Inflammatory macrophage treated with lipopolysaccharide for 1 hour (primary cell): ENCODE measurements at places on chromosomes 11 and 22.

DNA sequence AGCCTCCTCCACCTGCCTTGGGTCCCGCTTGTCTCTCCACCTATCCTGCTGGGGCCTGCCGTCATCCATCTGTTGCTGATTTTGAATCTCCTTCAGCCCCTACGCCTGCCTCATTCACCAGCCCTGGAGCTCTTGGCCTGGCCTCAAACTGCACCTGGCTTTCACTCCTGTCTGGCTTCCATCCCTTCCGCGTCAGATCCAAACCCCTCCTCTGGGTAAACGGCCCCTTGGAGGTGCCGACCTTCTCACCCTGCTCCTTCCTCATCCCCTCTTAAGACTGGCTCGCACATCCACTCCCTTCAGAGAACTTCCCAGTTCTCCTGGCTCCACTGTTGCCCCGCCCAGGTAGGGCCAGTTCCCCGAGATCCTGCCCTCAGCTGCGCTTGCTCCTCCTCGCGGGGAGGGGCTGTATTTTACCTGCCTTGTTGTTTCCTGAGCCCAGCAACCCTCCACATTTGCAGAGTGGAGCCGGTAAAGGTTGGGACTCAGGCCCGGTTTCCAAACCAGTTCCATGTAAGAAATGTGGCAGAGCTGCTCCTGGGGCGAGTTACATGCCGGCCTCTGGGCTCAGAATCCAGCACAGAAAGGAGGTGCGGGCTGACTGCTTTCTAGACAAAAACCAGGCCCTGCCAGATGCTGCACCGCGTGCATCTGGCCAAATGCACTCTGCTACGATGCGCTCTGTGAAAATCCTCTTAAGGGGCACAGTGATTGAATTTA lies 13.9 kb upstream of the SHANK2 start:
- no peak for DNase-seq

GRCh38 chr11:125348674-125349309 lies 147.3 kb downstream of the FEZ1 start:
- DNase-seq, result peak; percentile 5

GRCh38 chr22:36344106-36344827 lies 43.5 kb downstream of the MYH9 start:
- no peak for DNase-seq

DNA sequence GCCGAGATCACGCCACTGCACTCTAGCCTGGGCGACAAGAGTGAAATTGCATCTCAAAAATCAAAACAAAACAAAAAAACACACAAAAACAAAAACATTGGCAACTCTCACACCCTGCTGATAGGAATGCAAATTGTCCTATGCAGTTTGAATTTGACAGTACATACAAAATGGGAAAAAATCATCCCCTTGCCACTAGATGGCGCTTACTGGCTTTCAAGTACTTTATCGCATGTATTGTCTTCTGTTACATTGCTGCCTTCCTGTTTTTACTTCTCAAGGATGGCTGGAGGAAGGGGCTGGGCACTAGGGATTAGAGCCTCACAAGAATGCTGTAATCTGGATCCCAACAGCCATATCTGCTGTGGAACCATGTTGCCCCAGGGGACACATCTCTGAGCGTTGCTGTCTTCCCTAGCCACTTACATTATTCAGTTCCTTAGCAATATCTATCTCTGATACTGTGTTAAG lies 59.4 kb upstream of the A4GALT start:
- DNase-seq, result peak; percentile 90

GRCh38 chr11:8218840-8219239 lies 44.8 kb downstream of the LMO1 start:
- no peak for DNase-seq

DNA sequence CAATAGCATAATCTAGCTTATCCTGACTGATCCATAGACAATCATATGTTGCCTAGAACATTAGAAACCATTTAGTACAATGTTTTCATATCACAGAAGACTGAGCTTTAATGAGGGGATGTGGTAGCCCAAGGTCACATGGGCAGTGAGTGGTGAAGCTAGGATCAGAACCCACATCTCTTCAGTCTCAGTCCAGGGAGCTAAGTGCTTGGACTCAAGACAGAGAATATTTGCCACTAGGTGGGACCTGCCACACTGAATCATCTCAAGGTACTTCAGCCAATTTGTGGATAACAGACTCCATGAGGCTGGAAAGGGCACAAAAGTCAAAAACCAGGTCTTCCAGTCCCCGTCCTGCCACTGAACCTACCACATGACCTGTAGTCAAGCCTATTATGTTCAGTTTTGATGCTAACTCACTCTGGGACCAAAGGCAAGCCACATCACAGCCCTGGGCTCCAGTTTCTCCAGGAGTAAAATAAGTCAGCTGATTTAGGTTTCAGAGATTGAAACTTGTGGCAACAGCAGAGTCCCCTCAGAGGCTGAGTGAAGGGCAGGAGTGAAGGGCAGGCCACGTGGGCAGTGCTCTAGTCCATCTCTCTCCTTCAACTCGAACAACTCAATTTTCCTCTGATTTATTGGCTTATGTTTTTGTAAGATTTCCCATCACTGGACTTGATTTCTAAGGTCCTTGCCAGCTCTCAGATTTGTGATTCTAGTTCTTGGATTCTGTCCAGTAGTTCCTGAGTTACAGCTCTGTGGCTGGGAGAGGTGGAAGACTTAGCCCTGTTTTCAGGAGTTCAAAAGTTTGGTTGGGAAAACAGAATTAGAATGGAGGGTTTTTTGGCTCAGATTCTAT lies 84.6 kb upstream of the PHOX2A start:
- DNase-seq, result no peak

DNA sequence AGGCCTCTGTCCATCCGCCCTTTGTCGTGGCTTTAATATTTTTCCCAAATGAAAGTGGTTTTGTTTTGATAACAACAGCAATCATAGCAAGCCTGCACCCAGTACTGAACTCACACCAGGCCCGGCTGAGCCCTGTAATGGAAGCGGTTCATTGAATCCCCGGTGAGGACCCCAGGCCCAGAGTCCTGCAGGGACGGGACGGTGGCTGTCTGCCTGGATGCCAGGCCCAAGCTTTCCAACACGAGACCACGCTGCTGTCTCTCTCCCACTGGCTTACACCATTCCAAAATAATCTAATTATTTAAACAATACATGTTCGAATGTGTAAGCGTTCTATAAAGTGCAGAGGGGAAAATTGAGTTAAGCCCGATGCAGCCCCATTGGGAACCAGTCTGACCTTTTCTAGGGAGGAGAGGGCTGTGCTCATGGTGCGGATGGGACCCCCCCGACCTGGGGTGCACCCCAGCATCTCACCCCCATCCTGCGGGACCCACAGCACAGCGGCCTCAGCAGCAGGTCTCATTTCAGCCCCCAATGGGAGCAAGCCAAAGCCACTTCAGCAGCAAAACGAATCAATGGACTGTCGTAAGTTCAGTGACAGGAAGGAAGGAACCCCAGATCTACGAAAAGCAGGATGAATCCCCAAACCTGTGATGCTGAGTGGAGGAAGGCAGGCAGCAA lies 1046.9 kb downstream of the BRD1 start:
- no peak for DNase-seq

DNA sequence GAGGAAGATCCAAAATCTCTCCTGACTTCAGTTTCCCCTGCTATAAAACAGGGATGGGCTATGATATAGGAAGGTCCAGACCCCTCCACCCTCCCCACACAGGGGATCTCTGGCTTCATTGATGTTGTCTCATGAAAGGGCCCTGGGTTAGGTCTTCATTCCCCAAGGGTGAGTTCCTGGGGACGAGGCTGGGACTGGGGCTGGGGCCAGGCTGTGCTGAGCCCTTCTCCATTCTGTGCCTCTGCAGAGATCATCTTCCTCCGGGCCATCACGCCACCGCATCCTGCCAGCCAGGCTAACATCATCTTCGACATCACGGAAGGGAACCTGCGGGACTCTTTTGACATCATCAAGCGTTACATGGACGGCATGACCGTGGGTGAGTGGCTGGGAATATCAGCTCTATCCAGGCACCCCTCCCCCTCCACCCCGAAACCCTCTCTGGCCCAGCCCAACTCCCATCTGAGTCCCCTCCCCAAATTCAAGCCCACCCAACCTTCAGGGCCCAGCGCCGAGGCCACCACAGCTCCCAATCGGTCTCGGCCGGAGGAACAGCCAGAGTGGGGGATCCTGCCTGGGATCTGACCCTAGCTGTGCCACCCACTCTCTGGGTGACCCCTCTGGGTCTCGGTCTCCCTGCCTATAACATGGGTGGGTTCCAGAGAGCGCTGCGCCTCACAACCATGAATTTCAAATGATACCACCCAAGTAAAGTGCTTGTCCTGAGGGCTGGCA lies 74.2 kb downstream of the FBLN1 start:
- DNase-seq, result no peak

GRCh38 chr11:4030197-4030596 lies 64.4 kb upstream of the RRM1 start:
- DNase-seq, result no peak

DNA sequence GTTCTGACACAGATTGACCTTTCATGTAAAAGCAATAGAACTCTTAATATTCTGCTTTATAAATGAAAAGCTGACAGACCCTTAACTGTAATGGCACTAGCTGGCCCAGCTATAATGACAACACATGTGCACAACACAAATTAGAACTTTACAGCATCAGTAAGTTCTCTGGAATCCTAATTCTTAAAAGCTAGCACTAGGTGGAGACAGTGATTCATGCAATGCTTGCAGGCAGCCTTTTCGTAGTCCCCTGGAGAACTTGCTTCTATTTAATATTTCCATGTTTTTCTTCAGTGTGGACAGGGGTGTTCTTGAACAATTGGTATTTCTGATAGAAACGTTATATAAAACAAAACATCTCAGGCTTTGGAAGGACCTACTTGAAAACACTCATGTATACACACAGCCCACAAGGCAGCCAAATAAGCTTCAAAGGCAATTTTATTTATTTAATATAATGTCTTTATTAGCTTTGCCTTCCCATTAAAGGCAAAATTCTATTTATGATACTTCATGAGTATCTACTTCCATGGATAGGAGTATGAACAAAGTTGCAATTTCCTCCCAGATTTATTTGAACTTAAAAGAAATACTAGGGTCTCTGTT lies 374.3 kb upstream of the MPPED2 start:
- DNase-seq, result peak; percentile 6

- DNase-seq, result no peak
Observed at GRCh38 chr11:111299101-111300026, 1.0 kb downstream of the POU2AF3 start.

DNA sequence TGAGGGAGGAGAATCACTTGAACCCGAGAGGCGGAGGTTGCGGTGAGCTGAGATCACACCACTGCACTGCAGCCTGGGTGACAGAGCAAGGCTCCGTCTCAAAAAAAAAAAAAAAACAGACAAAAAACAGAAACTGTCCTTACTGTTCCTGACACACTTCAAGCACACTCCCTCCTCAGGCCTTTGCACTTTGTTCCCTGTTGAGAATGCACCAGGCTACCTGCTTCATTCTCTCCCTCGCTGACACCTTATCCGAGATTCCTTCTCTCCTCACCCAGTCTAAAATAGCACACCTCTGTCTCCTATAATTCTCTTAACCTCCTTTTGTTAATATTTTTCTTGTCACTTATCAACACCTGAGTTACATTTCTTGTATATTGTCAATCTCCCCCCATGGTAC lies 32.3 kb upstream of the TECTA start:
- DNase-seq, result no peak

GRCh38 chr11:66715346-66716085 lies 13.5 kb downstream of the SPTBN2 start:
- DNase-seq, result no peak
